ENCODE measurements at places on chromosomes 3 and 15.

- no peak for DNase-seq
Observed at GRCh38 chr3:197394464-197395321, 96.3 kb upstream of the DLG1 start.

- DNase-seq: no peak
Observed at GRCh38 chr3:119173325-119173724, at the start of gene UPK1B. TSS of gene UPK1B (plus strand) at chr3:119173598. CDS start at chr3:119186742, 13,144 bp downstream.

GRCh38 chr3:186613637-186614265 is 891 bp downstream of the AHSG start:
- no peak for DNase-seq

DNA sequence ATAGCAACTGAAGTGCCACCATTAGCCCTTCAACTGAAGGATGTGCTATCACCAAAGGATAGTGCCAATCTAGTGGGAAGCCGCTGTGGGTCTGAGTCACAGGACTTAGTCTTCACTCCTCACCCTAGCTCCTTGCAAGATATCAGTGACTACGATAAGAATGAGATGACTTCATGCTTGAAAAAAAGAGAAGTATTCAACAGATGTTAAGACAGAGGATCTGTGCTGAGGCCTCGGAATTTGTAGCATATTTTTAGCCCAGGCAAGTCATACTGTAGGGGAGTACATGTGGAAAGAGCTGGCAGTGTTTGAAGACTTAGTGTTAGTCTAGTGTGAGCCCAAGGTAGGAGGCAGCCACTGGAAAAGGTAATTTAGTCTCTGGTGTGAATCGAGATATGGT is 270.7 kb upstream of the LRTM1 start:
- no peak for DNase-seq

- DNase-seq: no peak
Observed at GRCh38 chr3:122800031-122800430, 5.2 kb downstream of the SLC49A4 start.

DNA sequence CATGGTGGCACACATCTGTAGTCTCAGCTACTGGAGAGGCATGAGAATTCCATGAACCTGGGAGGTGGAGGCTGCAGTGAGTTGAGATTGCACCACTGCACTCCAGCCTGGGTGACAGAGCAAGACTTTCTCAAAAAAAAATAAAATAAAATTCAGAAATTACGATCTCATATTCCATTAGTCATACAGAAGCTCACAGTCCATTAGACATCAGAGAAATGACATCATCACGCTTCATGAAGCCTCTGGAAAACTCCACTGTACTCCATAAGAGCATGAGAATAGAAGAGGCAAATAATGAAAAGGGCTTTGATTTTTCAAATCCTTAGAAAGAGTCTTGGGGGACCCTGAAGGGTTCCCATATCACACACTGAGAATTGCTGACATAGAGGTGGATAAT is 145.0 kb upstream of the MITF start:
- DNase-seq: peak; percentile 32

DNA sequence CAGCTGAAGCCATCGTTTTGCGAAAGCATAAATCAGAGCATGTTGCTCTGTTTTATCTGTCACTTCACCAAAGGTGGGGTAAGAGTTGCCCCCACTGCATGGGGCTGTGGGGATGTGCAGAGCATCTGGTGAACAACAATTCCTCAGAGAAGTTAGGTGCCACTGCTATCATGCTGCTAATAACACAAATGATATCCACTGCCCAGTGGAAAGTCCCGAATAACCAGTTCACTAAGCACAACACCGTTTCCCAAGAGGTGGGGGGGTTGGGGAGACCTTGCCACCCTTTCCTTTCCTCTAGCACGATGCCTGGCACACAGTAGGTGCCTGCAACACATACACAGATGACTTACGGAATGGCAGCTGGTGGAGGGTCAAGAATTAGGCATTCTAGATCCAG is 38.6 kb downstream of the FAM3D start:
- DNase-seq: no peak

- DNase-seq: no peak
Observed at GRCh38 chr3:76245073-76245472, 459.7 kb upstream of the ZNF717 start.

DNA sequence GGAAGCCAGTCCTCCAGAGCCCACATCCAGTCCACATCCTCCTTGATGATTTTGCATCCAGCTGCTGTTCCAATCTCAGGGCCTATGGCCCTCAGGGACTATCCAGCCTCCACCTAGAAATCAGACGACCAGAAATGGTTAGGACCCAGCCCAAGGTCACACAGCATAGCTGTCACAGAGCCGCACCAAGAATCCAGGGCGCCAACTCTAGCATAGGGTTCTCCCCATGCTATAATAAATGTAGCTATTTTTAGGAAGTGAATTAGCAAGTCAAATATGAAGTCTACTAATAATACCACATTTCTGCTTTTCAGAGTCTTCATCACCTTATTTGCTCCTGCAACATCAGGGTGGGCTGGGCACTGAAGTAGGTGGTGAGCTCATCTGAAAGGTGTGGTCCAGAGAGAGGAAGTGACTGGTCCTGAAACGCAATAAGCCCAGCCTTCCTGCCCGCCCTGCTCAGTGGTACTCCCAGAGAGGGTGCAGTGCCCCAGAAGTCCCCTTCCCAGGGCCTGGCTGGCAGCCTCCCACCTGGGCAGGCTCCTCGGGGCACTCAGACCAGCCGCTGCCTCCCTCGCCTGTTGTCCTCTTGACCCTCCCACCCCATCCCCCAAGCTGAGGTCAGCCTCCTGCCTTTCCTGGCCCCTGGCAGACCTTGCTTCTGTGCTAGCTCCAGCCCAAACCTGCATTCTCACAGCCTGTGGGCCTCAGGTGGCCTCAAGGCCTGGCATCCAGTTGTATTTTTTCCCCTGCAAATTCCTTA is 17.6 kb upstream of the CYP11A1 start:
- DNase-seq: peak; percentile 48

GRCh38 chr15:98035134-98035533 is 74.6 kb downstream of the ARRDC4 start:
- DNase-seq: no peak

DNA sequence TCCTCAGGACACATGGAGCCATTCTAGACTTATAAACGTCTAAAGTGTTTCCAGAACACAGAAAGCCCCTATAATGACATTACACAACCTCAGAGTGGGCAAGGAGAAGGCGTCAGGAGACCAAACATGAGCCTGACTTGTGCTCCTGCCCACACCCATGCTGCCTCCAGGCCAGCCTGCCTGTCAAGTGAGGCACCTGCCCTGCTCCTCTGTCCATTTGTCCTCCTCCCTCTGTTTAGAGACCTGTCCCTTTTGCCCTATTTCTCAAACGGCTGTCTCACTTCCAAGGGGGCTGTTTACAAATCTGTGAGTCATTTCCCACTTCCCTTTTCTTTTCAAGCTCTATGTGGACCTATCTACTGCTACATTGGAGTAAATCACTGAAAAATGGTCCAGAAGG is 21.0 kb downstream of the ZDHHC3 start:
- peak; percentile 88 for DNase-seq

- no peak for DNase-seq
Observed at GRCh38 chr15:78045189-78045588, 32.3 kb downstream of the TBC1D2B start.

DNA sequence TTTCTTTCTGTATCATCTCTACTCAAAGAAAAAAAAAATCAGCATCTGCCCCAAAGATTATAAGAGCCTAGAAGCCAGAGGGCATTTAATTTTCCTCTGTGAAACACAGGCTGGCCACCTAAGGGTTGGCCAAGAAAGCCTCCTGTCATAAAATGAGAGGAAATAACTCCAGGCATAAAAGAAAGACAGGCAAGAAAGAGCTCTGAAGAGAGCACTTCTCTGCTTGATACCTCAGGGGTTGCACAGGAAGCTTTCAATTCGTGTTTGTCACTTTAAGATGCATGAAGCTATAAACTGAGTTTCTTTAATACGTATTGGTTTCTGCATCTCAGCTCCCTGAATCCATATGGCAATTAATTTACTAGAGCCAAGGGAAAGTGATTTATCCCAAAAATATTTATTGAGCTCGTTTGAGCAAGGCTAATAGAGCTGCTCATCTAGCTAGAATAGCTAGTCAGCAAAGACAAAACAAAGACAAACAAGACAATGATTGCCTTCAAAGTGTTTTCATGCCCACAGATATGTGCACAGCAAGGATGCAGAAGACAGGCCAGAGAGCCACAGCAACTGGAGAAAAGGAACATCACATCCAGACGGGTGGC is 35.5 kb downstream of the ATP8B4 start:
- no peak for DNase-seq

GRCh38 chr15:37981775-37982174 is 47.3 kb downstream of the TMCO5A start:
- DNase-seq: no peak

- peak; percentile 25 for DNase-seq
Observed at GRCh38 chr15:78979456-78980320, 34.8 kb upstream of the CTSH start.

- no peak for DNase-seq
Observed at GRCh38 chr15:39804026-39804425, 21.4 kb upstream of the FSIP1 start.

GRCh38 chr3:33132019-33132360 is 18.2 kb downstream of the CRTAP start:
- DNase-seq: no peak

- DNase-seq: no peak
Observed at GRCh38 chr3:128402998-128403397, 63.7 kb downstream of the DNAJB8 start.

DNA sequence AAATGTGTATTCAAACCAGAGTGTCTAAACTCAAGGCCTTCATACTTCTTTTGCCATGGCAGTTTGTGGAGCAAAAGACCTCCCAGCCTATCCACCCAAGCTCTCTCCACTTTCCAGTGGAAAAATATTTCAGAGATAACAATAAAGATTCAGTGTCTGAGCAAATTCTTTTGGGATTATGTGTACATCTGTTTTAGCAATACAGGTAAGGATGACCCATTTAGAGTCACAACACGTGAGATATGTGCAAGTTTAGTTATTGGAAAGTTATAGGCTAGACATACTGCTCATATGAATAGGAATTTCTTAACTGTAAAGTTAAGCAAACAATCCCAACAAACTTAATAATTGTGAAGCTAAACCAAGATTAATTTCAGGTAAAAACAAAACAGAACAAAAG is 174.5 kb upstream of the LRIG1 start:
- DNase-seq: no peak

DNA sequence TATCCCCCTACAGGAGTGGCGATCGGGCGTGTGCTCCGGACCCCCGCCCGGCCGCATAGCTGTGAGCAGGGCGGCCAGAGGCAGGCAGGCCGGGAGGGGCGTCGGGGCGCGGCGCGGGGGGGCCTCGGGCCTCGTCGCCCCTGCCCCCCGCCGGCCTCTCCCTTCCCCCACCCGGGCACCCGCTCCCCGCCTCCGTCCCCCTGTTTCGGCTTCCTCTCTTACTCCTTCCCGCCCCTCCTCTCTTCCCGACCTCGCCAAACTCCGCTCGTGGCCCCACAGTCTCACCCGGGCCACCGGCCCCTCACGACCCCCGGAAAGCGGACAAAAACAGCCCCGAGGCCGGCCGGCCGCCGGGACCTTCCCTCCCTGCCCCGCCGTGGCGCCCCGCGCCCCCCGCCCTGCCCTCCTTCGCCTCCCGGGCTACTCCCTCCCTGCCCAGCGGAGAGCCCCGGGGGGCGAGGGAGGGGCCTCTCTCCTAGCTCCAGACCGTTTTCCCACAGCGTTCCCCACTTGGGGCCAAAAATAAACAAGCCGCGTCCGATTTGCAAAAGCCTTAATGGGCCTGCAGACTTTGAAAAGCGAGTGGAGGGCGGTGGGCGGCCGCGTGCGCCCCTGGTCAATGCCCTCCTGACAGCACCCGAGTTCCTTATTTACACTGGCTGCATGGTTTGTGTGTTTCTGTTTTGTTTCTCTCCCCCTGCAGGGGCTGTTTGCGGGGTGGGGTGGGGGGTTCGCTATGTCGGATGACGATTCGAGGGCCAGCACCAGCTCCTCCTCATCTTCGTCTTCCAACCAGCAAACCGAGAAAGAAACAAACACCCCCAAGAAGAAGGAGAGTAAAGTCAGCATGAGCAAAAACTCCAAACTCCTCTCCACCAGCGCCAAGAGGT is 1.0 kb downstream of the UBE2E1 start:
- DNase-seq: peak; percentile 42

DNA sequence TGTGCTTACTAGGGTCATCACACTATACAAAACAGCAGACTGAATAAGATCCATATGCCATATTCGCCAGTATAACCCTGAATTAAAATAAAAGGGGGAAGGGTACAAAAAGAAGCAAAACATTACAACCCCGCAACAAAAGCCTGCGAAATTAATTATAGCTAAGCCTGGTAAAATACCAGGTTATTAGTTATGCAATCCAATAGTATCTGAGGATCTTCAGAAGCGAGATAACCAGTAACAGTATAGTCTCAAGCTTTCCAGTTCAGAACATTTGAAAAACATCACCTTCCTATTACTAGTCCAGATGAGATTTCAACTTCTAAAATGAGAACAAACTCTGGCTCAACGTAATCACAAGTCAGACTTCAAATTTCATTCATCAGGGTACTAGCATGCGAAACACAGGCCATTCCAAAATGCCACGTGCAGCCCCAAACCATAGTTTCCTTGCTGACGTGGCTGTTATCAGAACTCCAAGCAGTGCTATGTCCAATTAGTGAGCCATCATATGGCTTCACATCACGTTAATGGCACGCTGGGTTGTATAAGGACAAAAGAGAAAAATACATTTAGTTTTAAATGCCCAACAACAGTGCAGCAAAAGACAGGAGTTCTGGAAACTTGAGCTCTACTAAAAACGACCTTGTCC is 1.1 kb downstream of the SSR3 start:
- DNase-seq: peak; percentile 63

GRCh38 chr15:90523373-90523772 is 6.3 kb upstream of the CRTC3 start:
- no peak for DNase-seq

GRCh38 chr3:65318231-65318630 is 630.4 kb upstream of the ADAMTS9 start:
- DNase-seq: no peak

- no peak for DNase-seq
Observed at GRCh38 chr3:119291062-119291700, 3.0 kb upstream of the ARHGAP31 start.

DNA sequence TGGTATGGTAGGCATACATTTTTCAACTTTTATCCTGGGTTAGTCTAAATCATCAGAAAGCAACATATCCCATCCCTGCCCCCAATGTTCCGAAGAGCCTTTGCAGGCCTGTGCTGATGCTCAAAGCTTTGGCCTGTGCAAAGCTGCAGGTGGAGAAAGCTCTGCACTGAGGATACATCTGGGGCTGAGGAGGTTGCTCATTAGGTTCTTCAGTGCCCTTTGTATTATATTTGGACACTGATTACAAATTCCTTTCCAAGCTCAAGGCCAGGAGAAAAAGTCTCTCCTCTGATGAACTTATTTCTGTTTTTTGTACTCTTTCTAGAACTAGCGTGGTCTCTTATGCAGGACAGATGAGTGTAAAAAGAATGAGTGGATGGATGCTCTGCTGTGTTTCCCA is 325.5 kb upstream of the LRRFIP2 start:
- no peak for DNase-seq

GRCh38 chr15:99983171-99983885 is 250.1 kb upstream of the LYSMD4 start:
- DNase-seq: no peak

Data from inflammatory macrophage treated with lipopolysaccharide for 4 hours (primary cell).